HFF-Myc (cell line): ENCODE measurements at places on chromosomes 2 and 18.

DNA sequence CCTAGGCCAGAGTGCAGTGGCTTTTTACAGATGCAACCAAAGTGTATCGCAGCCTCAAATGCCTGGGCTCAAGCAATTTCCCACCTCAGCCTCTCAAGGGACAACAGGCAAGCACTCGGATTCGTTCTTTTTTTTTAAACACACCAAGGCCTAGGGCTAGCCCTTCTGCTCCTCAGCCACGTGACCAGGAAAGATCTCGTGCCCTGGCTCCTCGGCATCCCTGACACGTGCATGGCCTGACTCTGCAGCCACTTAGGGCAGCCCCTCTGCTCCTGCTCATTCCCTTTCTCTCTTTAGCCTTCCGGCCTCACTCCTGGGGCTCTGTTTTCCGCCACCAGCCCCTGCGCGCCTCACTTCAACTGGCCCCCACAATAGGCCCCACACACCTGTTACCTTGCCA lies 18.4 kb downstream of the FAM178B start:
- DNase-seq: no peak

DNA sequence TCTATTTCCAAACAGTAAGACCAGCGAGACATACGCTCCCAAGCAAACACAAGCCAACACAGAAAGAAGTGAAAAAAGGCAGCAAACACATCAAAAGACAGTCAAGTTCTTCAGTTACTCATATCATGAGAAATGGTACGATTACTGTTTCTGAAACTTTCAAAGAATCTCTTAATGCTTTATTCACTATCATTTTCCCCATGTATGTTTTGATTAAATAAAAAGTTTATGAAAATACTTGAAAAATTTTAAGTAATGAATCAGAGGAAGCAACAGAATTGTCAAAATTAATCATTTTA lies 114.9 kb downstream of the HDAC4 start:
- no peak for DNase-seq

DNA sequence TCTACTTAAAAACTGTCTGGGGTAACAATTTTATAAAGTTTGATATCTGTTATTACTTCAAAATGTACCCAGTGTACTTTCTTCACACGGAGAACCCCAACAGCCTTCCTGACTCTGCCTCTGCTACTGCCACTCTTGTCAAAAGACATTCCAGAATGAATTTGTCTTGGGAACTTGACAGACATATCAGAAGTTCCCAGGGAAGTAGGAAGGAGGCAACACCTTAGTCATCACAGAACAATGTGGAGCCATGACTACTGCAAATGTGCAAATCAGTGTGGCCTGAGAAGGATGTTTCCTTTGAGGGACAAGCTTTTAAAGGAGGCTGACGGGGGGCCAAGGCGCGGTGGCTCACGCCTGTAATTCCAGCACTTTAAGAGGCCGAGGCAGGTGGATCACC lies 133.8 kb upstream of the RNF152 start:
- no peak for DNase-seq

GRCh38 chr18:46274266-46274665 lies 170.1 kb downstream of the HAUS1 start:
- DNase-seq: no peak
